Right hindlimb (tissue), 1 donor: ENCODE measurements at places on chromosomes 5 and 9.

- peak; percentile 87 for DNase-seq
These were observed 683 bp upstream of the ZFAND5 start for GRCh38 chr9:72365525-72366256.

GRCh38 chr9:133467101-133467500, 7.3 kb downstream of the CACFD1 start:
- DNase-seq = no peak

GRCh38 chr5:958701-959571, 49.7 kb upstream of the NKD2 start:
- peak; percentile 68 for DNase-seq

- DNase-seq = peak; percentile 82
These were observed 654.3 kb downstream of the CCDC171 start for GRCh38 chr9:16207161-16207560.

DNA sequence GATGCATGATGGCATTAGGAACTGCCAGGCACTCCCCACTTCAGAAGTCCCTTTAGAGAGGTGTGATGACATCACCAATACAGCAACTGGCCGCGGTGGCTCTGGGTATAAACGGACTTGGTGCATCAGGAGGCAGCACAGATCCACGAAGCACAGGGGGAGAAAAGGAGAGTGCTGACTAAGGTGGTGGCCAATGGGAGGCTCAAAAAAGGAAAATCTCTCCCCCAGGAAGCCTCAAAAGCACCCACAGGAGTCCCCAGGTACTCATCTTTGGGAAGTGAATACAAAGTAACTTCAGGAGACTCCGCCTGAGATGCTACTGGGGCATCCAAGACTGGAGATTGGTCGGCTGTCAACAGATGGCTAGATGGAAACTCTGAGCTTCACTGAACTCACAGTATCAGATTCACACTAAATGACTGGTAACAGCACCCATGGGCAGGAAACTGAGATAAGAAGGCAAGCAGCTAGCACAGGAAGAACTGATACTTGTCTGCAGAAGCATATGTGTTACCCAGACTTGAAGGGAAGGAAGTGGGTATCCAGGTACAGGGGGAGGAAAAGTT, 7.6 kb downstream of the TTC39B start:
- DNase-seq = no peak

GRCh38 chr5:145887976-145888574, 15.3 kb upstream of the GRXCR2 start:
- no peak for DNase-seq

DNA sequence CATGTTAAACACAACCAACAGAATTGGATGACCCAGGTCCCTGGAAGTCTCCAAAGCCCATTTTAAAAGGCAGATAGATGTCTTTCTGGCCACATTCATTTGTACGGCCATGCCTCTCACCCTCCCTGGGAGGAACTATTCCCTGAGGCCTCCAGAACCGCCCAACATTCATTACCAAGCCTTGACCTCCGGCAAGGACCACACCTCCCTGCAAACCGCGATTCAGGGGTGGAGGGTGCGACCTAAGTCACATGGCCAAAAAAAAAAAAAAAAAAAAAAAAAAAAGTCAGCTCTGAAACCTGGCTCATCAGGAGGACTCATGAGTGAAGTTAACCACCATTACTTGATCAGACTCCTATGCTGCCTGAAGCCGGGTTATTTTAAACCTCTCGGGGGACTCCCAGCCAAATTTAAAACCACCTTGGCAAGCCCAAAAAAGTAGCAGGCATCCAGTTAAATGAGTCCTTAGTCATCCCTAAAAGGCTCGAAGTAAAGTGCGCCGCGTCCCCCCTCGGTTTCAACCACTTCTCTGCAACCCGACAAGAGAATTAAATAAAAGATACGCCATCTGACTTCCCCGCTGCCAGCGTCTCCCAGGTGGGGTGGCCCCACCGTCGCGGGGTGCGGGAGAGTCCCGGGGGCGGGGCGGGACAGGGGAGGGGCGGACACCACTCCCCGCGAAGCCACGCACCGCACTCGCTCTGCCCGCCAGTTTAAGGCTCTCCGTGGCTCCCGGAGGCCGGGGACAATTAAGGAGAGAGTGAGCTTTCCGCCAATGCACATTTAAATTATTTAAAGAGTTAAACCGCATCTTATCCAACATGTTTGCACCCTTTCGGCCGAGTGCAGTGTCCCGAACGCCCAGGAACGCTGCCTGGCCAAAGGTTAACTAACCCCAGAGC, 2.3 kb downstream of the KLF9 start:
- no peak for DNase-seq

DNA sequence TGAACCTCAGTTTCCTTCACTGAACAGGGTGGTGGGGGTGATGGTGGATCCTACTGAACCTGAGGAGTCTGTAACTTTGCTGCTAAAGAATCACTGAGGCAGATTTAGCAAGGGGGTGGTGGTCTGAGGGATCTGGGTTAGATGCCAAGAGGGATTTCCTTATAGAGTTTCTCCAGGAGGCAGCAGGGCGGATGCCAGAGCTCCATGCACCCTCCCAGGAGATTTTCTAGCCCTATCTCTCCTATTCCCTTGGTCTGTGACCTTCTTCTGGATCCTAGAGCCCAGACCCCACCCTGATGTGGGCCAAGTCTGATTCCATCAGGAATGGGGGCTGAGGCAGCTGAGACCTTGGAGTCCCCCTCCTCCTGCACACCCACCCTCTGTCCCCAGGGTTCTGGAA, 6.0 kb downstream of the PTGS1 start:
- DNase-seq = no peak

GRCh38 chr5:31769530-31769929, 130.6 kb downstream of the PDZD2 start:
- peak; percentile 45 for DNase-seq

DNA sequence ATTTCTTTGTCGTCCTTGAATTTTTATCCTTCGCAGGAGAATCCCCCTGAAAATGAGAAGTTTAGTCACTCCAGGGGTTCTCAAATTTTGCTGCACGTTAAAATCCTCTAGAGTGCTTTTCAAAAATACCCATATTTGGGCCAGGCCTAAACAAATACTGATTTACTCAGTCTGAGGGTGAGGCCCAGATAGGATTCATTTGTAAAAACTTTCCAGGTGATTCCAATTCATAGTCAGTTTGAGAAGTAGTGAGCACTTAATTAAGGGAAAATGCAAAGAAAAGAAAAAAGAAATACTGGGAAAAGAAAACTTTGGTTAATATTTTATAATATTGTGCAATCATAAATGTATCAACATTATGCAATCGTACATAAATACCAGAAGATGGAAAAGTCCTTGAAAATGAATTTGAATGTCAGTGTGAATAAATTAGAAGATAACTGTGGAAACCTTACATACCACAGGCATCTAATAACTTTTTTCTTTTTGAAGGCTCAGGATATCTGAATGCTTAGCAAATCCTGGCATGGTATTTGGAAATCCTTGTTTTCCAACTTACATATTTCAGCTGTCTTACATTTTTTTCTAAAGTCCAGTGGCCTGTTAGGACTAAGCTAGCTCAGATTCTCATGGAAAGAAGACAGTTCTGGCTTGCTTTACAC, 116.5 kb upstream of the DAPK1 start:
- DNase-seq = no peak

GRCh38 chr5:82562696-82563240, 284.6 kb upstream of the RPS23 start:
- DNase-seq = no peak

DNA sequence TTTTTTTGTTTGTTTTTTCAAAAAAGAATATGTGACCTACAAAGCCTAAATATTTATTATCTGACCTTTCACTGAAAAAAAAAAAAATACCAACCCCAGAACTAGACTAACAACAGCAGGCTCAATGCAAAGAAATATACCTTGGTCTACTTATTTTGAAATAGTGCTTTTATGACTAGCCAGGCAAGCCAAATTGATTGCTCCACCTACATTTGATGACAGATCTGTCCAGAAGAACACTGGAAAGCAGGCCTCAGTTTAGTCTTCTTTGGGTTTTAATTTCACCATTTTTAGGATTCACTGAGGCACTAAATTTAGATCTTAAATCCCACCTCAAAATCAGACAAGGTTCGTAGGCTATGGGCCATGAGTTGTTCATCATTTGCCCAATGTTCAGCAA, 97.3 kb downstream of the PLPP1 start:
- no peak for DNase-seq

DNA sequence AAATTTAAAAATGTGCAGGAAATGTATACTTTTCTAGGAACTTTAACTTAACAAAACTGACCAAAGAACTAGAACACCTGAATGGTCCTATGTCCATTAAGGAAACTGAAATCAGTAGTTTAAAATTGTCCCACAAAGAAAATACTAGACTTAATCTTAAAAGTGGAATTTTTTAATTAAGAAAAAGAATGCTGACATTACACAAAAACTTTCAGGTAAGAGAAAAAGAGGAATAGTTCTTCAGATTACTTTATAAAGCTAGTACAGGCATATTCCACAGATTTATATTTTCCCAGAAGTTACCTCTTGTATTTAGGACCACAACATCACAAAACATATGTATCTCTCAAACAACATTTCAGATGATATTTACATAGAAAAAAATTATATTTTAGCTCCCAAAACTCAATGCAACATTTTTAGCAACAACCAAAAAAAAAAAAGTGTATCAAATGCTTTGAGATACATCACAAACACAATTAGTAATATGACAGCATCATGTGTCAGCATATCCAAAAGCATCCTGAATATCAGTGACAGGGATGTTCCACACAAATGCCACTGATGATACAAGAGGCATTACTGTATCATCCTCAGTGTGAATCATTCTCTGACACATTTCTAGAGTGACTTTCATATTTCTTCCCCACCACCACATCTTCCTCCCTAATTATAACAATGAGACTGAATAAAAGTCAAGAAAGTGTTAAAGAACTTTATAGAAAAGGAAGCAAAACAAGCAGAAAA, 264.0 kb downstream of the EPB41L4A start:
- no peak for DNase-seq

- peak; percentile 48 for DNase-seq
These were observed 234.3 kb upstream of the ANKH start for GRCh38 chr5:15105799-15106393.

GRCh38 chr5:55073211-55073610, 29.2 kb upstream of the GZMA start:
- DNase-seq = no peak

- peak; percentile 28 for DNase-seq
These were observed 146.5 kb upstream of the TLX3 start for GRCh38 chr5:171162596-171162995.
